ENCODE measurements at places on chromosomes 6 and 20.

GRCh38 chr6:36758516-36759147 is 61.0 kb downstream of the RAB44 start:
- no peak for DNase-seq

DNA sequence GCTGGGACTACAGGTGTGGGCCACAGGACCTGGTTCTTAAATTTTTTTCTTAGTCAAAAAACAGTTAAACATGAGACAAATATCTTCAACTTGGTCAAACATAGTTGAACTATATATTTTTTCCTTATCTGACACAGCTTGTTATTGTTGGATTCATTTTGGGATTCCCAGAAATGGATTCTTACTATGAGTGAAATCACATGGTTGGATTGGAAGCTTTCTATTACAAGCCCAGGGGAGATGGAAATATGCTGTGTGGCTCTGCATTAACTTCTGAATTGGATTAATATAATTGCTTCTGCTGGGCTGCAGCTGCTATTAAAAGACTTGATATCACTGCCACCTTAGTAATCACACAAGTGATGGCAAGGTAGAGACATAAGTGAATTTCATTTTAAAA is 126.4 kb upstream of the DUSP22 start:
- DNase-seq = no peak

DNA sequence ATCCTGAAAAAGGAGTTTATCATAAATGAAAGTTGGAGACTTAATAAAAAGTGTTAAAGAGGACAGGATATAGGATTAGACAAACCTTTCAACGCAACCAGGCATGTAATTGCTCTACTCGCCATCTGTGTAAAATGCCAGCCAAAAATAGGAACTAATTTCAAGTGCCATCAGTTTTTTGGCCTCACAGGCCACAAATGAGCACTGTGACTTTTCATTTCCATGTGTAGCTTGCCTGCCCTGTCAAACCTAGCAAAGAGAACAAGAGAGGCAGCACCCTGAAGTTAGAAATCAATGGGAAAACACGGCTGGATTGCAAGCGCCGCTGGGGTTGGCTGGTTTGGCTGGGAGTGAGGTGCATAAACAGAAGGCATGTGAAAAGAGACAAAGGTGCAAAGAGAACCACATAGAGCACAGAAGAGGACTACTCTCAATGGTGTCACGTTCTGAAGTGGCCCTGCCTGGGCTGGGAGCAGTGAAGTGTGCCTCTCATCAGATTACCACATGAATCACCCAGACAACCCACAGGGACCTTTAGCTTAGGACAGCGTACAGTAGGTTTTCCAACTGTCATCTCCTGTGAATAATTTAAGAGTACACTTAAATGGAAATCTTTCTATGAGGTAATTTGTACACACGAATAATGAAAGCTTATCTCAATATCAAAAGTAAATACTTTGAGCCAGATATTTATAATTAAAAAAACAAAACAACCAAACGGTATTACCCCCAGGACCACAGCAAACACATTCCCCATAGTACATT is 78.0 kb upstream of the NHSL1 start:
- no peak for DNase-seq

- DNase-seq = no peak
These were observed 4.4 kb downstream of the ENPP4 start for GRCh38 chr6:46134216-46134615.

DNA sequence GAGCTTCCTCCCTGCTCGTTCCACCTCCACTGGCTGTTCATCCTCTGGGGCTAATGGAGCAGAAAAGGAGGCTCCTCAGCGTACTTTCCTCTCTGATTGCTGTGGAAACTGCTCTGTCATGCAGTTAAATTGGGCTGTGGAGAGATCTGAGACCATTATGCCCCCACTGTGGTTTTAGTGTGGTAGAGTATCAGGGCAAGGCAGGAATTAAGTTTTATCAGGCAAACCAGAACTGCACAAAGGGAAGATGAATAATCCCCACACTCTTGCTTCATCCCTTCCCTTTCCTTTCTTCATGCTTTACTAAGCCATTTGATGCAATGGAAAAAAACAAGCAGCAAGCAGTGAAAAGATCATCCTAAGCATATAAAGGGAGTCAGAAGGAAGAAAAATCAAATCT is 11.9 kb upstream of the ME1 start:
- DNase-seq = no peak

Measured in CD4-positive, CD25-positive, alpha-beta regulatory T cell (primary cell).